ENCODE measurements at places on chromosomes 3 and 15.

GRCh38 chr15:26889298-26889898 is 22.5 kb downstream of the GABRA5 start:
- no peak for DNase-seq

DNA sequence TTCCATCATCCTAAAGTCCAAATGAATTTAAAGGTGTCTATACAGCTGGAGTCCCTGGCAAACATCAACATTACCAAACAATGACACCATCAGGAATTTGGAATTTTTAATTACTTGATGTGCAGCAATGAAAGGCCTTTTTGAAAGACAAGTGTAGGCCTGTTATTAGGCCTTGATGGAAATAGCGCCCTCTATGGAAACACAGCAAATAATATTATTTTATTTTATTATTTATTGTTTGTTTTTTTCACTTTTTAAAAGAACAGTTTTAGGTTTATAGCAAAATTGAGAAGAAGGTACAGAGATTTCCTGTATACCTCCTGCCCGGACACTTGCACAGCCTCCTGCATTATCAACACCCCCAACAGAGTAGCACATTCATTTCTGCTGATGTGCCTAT is 18.1 kb upstream of the OR5AC2 start:
- no peak for DNase-seq

GRCh38 chr3:30984855-30985749 is 90.6 kb upstream of the GADL1 start:
- DNase-seq: no peak

- DNase-seq: no peak
Observed at GRCh38 chr3:149310796-149311534, 22.5 kb downstream of the TM4SF18 start.

GRCh38 chr15:45242289-45242688 is 9.7 kb upstream of the SLC28A2 start:
- no peak for DNase-seq
